ENCODE measurements at places on chromosomes 1 and 21.

GRCh38 chr1:58459911-58460310 lies 86.6 kb downstream of the OMA1 start:
- no peak for DNase-seq

DNA sequence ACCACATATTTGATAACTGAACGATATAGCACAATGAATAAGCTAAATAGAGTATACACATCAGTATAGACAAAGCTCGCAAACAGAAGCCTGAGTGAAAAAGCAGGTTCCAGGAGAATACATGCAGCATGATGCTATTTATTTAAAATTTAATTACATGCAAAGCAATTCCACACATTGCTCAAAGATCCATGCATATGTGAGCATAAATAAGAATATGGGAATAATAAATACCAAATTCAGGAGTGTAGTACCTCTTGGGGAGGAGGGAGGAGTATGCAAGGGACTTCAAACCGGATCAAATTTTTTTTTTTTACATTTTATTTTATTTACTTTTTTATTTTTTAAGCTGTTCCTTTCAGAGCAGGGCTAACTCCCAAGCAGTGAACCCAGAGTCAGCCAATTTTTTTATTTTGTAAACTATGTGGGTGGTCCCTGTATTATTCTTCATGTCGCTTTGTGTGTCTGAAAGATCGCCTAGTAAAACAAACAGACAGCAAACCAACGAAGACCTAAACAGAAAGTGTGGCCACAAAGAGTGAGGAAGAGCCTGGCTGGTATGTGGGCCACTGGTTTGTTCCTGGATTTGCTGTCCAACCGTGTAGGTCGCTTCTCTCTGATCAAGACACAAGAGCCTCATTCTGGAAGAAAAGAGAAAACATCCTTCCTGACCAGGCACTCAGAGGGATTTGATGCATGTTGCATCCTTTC lies 4.2 kb upstream of the SHISAL2A start:
- DNase-seq = no peak

DNA sequence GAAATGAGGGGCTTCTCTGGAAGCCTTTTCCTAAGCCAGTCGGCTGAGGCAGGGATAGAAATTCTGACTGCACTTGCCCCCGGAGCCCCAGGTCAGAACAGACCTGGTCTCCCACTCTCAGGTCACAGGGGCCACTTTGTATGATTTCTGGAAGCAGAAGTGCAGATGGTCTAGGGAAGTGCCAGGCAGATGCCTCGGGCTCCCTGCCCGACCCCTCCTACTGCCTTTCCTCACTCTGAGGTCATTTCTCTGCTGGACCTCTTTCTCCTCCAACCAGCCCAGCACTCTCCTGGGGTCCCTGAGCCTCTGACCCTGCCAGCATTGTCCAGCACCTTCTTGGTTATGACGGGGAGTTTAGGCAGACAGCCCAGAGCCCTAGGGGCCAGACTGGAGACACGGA lies 8.7 kb downstream of the RUNX3 start:
- DNase-seq = no peak

DNA sequence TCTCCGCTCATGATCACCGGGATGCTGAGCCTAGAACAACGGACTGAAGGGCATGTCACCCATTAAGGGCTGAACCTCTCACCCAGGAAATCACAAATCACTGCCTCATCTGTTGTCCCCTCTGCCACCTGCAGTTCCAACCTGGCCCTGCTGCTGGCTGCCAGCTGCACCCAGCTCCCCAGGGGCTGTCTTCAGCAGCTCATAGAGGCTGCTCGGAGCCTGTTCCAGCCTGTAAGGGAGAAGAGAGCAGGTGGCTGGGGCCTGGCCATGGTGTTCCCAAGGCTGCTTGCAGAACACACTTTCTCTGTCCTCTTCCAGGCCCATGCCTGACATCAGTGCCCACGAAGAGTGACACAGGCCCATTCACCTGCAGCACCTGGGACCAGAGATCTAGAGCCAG lies 44.5 kb upstream of the DISP3 start:
- DNase-seq = no peak

- DNase-seq = no peak
Measured at GRCh38 chr1:67576474-67576873, 108.5 kb upstream of the GADD45A start.

DNA sequence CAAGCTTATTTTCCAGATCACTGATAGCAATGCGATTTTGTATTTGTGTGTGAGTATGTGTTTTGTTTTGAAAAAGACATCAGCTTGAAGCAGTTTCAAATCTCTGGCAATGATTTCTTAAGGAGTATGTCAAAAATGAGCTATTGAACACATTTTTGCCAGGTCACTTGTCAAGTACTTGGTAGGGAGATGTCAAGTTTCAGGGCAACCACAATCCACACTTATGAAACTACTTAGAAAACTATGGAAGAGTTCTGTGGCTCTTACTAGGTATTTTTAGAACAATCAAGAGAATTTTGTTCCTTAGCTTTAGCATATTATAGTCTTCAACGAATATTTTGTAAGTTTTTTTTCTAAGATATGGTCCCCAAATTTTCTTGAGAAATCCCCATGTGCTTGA lies 318.8 kb upstream of the ZRANB2 start:
- no peak for DNase-seq

DNA sequence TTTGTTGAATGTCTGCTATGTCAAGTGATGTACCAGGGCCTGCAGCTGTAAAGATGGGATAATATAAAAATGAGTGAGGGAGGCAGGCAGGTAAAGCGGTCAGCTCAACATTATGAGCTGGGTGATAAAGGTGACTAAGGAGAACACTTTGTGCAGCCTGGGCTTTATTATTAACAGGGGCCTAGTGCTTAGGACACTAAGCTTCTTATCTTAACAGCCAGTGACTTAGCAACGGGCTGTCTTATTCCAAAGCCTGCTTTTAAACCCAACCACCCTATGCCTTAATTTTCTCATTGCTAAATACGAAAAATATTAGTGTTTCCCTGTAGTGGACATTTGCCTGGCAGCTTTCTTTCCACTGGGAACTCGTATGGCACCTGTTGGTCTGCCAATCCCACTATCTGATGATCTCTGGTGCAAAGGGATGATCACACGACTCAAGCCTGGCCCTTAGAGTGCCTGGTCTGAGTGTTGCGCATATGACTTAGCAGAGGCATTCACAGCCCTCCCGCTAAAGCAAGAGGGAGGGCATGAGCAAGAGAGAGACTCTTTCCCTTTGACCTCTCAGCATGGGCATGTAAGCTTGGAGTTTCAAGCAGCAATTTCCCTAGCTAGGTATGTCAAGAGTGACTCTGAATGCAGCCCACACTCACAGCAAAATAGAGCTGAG lies 98.6 kb upstream of the PAPPA2 start:
- DNase-seq = no peak

DNA sequence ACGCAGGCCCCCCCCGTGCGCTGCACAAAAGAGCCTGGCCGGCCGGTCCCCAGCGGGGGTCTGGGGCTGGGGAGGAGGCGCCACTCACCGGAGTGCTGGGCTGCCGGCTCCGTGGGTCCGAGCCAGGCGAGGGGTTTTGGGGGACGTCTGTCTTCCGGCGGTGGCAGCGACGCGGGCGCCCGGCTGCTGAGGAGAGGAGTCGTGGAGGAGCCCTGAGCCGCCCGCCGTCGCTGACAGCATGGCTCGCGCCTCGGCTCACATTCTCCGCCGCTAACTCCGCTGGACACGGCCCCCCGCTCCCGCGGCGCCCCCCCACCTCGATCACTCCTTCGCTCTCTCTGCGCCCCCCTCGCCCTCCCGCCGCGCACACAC lies 649 bp downstream of the AHDC1 start:
- DNase-seq = no peak

- DNase-seq = no peak
Measured at GRCh38 chr1:112544751-112545150, 36.0 kb downstream of the WNT2B start.

- DNase-seq = no peak
Measured at GRCh38 chr1:54950006-54950368, 30.4 kb upstream of the TMEM61 start.

DNA sequence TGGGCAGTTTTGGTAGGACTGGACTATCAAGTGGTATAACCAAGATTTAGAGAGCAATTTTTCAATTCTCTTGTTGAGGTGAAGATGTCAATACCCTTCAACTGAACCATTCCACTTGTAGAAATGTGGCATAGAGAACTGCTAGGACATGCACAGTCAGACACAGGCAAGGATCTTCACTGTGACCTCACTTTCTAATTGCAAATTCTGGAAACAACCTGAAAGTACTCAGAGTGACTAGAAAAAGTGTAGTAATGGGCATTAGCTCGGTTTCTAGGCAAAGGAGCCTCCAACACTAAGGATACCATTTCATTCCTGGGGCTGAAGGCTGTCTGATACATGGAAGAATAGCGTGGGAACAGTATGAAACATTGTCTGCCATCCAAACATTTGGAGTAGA lies 433.0 kb upstream of the RUNX1 start:
- no peak for DNase-seq

GRCh38 chr1:210363119-210363518 lies 34.4 kb downstream of the HHAT start:
- no peak for DNase-seq

GRCh38 chr1:172883844-172884243 lies 166.9 kb downstream of the TNFSF18 start:
- DNase-seq = no peak

- peak; percentile 33 for DNase-seq
Measured at GRCh38 chr1:184387476-184388318, 868 bp downstream of the C1orf21 start.

DNA sequence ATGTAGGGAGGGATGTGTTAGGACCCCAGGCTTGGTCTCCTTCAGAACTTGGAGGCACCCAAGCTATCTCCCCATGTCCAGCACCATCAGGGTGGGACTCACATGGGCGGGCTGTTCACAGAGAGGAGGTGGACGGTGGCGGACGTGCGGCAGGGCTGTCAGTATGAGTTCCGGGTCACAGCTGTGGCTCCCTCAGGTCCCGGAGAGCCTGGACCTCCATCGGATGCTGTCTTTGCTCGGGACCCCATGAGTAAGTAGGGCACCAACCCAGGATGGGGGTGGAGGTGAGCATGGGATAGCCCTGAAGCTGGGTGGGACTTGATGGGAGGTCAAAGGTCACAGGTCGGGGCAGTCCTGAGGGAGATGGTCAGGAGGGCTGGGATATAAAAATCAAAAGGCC lies 27.8 kb downstream of the IGFN1 start:
- no peak for DNase-seq

DNA sequence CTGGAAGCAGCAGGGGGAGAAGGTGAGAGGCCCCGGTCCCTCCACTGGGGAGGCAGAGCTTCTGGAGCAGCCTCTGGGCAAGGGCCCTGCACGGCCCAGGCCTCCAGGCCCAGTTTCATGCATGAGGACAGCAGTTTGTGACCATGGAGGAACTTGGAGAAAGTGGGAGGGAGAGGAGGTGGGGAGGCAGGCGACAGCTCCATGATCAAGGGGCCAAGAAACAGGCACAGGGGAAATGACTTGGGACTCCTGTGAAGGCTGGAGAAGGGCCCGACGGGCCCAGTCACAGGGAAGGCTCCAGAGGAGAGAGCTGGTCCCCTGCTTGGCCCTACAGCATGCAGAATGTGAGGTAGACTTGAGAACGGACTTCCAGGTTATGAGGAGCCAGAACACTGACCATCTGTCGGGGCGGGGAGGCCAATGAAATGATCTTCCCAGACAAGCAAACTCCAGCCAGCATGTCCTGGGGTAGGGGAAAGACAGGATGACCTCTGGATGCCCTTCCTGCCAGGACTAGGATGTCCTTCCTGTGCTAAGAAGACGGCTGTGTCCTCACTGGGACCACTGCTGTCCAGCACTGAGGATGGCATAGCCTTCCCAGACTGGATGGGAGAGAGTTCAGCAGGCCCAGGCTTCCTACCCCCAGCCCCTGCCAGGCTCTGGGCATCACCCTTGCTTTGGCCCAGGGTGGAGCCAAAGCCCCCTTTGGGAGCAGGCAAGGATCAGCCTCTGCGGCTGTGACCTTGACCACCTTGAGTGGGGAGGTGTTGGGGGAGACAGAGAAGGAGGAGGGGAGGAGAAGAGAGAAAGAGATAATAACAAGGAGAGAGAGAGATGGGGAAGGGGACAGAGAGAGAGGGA lies 548.2 kb downstream of the PTPRU start:
- DNase-seq = no peak

DNA sequence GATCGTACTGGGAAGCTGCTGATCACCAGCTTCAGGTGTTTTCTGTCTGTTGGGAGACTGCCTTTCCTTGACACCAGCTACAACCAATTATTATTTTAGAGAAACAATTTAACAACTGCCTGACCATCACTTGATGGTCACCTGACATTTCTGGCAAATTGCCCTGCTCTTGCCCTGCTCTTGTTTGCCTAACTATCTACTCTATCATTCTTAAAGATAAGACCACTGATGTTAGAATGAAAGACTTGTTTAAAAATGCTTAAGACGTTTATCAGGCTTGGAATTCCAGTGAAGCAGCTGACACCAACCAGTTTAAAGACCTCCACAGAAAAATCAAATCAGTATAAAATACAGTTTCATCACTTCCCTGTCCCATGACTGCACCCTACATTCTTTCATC lies 423.3 kb upstream of the CAMK1G start:
- DNase-seq = no peak

DNA sequence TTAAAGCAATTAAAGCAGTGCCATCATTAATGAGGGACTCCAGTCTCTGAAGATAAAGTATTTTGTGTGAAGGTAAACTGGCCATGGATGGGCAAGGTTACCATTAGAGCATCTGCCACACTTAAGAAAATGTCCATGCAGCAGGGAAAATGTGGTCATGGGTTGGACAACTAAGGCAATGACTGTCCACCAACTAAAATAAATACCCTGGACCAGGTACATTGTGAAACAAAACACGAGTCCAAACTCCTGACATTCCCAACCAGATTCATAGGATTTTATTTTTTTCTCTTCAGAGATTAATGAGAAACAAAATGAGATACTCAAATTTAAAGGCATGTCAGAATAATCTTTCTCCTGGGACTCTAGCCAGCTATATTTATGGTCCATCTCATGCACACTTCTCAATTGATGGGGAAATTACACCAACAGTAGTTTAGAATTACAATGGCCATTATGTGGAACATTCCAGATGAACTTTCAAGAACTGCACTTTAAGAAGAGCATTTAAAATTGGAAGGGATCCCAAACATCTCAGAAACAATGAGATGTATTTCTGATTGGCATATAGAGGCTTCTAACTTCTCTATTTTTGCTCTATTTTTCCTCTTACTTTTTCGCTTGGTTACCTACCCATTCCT lies 8.1 kb downstream of the GBP7 start:
- DNase-seq = no peak

DNA sequence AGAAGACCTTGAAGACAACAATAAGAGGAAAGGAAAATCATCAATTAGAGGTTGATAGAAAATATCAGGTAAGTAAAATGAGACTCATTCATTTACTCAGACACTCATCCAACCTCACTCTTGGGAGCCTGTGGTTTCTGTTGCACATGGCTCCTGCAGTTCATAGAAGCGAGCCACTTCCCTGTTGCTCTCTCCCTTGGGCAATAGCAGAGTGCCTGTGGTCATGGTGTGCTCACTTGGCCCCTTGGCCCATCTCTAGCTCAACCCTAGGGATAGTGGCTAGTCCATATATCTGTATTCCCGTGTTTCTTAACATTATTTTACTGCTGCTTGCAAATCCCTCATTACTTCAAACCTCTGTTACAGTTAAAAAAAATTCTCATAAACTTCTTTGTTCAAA lies 368.6 kb downstream of the PTPRC start:
- peak; percentile 88 for DNase-seq
